Fibroblast of skin of abdomen (primary cell): ENCODE measurements at places on chromosomes 3 and 15.
A peak's percentile ranks its signal among the peaks of the same experiment; 100 is the strongest.

DNA sequence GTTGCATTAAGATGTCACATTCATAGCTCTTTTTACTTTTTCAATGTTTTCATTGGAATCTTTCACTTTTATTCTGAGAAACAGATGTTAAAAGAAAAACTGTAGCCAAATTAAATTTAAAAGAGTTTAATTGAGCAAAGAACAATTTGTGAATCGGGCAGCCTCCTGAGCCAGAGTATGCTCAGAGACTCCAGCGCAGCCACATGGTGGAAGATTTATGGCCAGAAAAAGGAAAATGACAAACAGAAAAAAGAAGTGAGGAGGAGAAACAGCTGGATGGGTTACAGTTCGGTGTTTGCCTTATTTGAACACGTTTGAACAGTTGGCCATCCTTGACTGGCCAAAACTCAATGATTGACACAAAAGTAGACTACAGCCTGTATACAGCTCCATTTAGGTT, 33.8 kb upstream of the RAB11A start:
- no peak for DNase-seq

GRCh38 chr15:82679626-82680199, 30.0 kb downstream of the AP3B2 start:
- DNase-seq: no peak

GRCh38 chr15:71195242-71195641, 80.0 kb downstream of the THSD4 start:
- DNase-seq: no peak

DNA sequence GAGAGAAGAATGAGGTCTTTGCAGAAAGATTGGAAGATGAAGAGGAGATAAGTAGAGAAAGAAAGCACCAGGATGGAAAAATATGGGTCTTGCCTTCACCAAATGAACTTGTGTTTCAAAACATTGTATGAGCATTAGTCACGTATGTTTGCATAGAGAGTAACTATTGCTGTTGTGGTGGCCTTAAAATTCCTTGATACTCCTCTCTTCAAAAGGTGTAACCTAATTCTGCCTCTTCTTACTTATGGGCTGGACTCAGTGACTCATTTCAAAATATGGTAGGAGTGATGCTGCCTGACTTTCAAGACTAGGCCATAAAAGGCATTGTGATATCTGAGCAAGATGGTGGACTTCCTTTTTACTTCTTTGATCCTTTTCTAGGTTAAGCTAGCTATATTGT, 228.7 kb upstream of the ZNF385D start:
- peak; percentile 65 for DNase-seq

DNA sequence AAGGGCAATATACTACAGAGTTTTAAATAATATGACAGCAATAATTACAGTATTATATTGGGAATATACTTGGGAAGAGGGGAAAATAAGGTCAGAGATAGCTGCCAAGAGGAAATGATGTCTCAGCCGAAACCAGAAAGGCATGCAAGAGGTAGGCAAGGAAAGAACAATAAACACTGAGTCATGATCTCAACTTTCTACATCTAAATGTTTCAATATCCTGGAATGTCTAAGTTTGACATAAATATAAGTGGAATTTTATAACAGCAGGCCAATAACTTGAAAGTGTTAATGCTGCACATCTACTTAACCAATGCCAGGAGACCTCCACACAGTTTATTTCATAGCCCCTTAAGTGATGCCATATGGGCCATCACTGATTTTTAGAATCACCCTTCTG, 99.8 kb upstream of the CPNE4 start:
- DNase-seq: peak; percentile 92

GRCh38 chr3:124773351-124774326, 43.4 kb downstream of the UMPS start:
- no peak for DNase-seq

DNA sequence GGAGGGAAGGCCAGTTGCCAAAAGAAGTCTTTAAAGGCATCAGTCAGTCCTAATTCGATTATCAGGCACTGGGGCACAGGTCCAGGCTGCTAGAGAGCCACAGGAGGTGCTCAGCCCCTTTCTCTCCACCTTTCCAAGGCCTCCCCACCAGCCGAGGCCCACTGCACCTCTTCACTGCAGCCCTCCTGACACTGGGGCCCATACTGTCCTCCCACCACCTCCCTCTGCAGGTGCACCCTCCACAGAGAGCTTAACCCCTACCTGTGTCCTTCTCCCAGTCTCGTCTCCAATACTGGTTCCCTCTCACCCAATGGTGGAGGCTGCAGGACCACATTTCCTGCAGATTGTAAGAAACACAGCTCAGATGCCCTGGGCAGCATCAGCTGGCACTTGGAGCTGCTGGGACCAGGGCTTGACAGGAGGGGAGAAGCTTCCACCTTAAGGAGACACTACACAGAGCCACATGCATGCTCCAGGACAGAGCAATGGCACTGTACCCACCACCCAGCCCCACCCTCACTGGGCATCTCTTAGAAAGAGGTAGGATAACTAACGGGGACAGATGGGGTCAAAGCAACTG, 81.6 kb upstream of the PRR20G start:
- DNase-seq: no peak

- peak; percentile 89 for DNase-seq
Observed at GRCh38 chr3:188673646-188674186, 498.1 kb upstream of the TPRG1 start.
